ENCODE measurements at places on chromosomes 5 and 9. TPM values are rescaled to one million over a fixed set of nuclear protein-coding genes. Genes with fewer than 3 reads are reported as not detected.

Gene LCN15
- 1.6 TPM for total RNA-seq

Gene RAB3C
- total RNA-seq, result 0.27 TPM

Gene PLEKHG4B
- total RNA-seq, result 0.05 TPM

Gene IL13
- not detected for total RNA-seq
